ENCODE measurements at places on chromosomes 1 and 21.

- no peak for DNase-seq
These were observed 100.4 kb downstream of the AJAP1 start for GRCh38 chr1:4754816-4755215.

- DNase-seq: no peak
These were observed 1.6 kb downstream of the SOX13 start for GRCh38 chr1:204074274-204075138.

- DNase-seq: no peak
These were observed 372.4 kb upstream of the PROX1 start for GRCh38 chr1:213615226-213615916.

- peak; percentile 26 for DNase-seq
These were observed at the start of gene SYT14 for GRCh38 chr1:209937996-209938959. Gene SYT14, plus strand, starts transcription at chr1:209938217. Its CDS starts 48 bp downstream, at chr1:209938265.

- no peak for DNase-seq
These were observed 36.0 kb upstream of the GPR157 start for GRCh38 chr1:9164919-9165318.

- DNase-seq: no peak
These were observed 24.1 kb upstream of the SLC2A5 start for GRCh38 chr1:9093581-9093980.

- no peak for DNase-seq
These were observed 21.8 kb downstream of the RGS13 start for GRCh38 chr1:192657760-192658159.

DNA sequence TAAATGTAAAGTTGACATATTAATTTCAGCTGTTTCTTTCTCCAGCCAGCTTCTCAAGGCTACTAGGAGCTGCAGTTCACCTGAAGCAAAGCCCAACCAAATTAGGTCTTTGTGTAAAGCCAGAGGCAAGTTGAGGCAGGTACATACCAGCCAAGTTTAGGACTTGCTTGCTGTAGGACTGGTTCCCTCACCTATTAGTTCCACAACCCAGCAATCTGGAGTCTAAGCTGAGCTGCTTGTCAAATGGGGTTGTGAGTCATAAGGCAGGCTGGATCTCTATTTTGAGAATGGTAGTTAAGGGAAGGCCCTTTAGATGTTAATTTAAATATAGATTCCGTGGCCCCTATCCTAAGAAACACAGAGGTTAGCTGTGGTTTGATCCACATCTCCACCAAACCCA, 7.6 kb upstream of the FLG2 start:
- no peak for DNase-seq

DNA sequence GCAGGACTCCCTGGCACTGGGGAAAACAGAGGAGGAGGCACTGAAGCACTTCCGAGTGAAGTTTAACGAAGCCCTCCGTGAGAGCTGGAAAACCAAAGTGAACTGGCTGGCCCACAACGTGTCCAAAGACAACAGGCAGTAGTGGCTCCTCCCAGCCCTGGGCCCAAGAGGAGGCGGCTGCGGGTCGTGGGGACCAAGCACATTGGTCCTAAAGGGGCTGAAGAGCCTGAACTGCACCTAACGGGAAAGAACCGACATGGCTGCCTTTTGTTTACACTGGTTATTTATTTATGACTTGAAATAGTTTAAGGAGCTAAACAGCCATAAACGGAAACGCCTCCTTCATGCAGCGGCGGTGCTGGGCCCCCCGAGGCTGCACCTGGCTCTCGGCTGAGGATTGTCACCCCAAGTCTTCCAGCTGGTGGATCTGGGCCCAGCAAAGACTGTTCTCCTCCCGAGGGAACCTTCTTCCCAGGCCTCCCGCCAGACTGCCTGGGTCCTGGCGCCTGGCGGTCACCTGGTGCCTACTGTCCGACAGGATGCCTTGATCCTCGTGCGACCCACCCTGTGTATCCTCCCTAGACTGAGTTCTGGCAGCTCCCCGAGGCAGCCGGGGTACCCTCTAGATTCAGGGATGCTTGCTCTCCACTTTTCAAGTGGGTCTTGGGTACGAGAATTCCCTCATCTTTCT, 75.5 kb downstream of the PIK3CD start:
- DNase-seq: no peak

GRCh38 chr1:150976879-150977694, 2.5 kb upstream of the CERS2 start:
- no peak for DNase-seq

GRCh38 chr1:195584870-195585624, 1023.2 kb downstream of the KCNT2 start:
- no peak for DNase-seq

DNA sequence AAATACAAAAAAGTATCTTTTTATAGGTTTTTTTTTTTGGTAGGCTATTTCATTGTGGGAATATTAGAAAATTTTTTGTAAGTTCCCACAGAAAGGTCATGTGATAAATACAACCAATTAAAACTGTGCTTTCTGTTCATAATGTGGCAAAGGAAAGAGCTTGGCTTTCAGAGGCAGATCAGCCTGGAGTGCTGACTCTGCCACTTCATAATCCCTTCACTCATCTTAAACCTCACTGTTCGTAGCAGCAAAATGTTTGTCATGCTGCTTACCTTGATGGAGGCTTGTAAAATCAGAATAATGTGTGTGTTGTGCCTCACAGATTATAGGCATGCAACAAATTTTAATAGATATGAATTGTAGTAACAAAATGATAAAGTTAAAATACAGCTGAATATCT, 176.8 kb downstream of the ZP4 start:
- no peak for DNase-seq

DNA sequence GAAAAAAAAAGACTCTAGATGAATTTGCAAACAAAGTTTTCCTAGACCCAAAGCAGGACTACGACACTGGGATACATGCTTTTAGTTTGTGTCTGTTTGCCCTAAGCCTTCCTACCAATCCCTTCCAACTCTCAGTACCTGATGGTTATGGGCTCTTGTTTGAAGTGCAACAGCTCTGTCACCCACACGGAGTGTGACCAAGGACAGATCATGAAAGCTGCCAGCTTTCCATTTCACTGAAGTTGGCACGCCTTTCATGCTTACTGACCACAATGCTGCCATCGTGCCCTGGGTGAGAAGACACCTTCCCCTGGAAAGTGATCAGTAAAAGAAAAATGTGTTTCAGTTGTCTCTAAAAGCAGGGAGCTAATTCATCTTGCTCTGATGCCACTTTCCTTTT, 312.5 kb upstream of the PTBP2 start:
- no peak for DNase-seq

Data from fibroblast of the conjunctiva (primary cell).